ENCODE measurements at places on chromosomes 3 and 15.

GRCh38 chr3:6177417-6177816, 683.5 kb upstream of the GRM7 start:
- no peak for DNase-seq

DNA sequence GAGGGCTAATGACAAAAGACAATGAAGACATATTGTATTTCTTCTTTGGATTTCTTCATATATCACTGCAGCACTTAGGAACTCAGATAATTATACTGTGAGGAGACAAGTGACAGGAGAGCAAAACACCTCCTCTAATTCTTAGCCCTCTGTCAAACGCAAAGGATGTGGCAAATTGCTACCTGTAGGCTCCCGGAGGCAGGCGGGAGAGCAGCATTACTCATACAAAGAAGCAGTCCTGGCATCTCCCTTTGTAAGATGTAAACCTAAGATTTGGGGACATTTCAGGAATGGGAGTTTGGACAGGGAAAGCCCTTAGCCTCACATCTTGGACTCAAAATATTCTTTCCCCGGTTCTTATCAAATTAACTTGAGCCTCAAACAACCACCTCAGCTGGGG, 460.8 kb downstream of the SOX2 start:
- DNase-seq: no peak

GRCh38 chr3:141100531-141101320, 49.6 kb downstream of the SPSB4 start:
- no peak for DNase-seq

DNA sequence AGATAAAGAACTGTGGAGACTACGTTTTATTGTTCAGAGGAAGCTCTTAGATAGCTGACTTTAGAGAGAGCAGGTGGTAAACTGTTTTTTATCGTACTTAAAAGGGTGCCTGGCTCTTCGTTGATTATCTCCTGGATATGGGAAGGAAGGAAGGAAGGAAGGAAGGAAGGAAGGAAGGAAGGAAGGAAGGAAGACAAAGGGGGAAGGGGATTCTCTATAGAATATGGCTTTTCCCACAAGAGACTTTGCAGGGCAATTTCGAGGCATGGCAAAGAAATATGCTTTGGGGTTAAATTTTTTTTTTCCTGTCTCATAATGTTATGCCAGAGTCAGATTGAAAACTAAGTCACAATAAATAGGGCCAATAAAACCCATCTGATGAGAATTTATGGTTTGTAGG, 271.9 kb upstream of the POU1F1 start:
- DNase-seq: no peak

DNA sequence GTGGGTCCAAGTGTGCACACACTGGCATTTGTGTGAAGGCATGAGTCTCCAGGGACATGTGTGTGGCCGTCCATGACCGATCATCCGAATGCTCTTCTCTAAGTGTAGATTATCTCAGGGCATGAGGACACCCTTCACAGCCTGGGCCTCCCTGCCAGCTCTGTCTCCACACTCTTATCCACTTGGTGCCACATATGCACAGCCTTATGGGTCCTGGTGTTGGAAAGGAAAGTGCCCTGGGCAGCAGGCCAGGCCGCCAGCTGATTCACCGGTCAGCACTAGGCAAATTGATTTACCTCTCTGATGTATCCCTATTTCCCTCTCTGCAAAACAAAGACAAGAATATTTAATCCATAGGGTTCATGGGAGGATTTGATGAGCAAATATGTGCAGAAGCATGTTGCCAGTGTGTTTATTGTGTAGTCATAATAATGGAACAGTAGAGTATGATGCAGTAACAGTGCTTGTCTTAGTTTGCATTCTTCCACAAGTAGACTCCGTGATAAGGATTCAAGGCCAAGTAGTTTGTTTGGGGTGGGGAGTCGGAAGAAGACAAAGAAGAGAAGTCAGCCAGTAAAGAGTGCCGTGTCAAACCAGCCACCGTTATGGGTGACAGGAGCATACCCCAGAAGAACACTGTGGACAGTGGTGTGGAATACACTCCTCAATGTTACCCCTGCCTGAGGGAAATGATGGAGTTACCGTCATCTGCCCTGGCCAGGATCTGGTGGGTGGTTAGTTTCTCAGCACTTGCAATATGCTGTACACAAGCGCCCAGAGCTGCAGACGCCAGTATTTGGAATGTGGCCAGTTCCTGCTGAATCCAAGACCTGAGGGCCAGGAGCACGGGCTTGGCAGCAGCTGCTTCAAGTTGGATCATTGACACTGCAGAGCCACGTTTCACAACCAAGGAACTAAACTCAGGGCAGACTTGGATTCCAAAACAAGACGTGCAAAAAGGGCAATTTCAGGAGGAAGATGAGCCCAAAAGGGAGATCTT, 85.1 kb downstream of the MTHFS start:
- DNase-seq: peak; percentile 88

GRCh38 chr3:170507063-170507462, 78.8 kb downstream of the SLC7A14 start:
- no peak for DNase-seq

DNA sequence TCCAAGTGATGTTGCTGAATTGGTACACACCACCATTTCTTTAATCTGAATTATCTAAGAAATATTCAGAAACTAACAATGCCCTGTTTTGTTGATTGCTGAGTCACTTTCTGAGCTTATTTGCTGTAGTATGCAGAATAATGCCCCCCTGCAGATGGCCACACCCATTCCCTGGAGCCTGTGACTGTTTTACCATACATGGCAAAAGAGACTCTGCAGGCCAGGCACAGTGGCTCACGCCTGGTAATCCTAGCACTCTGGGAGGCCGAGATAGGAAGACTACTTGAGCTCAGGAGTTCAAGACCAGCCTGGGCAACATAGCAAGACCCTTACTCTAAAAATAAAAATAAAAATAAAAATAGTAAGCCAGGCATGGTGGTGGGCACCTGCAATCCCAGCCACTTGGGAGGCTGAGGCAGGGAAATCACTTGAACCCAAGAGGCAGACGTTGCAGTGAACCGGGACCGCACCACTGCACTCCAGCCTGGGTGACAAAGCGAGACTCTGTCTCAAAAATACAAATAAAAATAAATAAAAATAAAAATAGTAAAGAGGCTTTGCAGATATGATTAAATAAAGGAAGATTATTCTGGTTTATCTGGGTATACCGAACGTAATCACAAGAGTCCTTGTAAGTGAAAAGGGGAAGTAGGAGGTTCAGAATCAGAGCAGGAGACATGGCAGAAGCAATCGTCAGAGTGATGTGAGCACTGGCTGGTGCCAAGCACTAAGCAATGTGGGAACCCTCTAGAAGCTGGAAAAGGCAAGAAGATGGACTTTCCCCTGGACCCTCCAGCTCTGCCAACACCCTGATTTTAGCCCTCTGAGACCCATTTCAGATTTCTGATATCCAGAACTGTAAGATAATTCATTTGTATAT, 19.0 kb downstream of the PCYT1A start:
- DNase-seq: peak; percentile 81

GRCh38 chr15:56944485-56944884, 26.0 kb downstream of the TCF12 start:
- DNase-seq: no peak

DNA sequence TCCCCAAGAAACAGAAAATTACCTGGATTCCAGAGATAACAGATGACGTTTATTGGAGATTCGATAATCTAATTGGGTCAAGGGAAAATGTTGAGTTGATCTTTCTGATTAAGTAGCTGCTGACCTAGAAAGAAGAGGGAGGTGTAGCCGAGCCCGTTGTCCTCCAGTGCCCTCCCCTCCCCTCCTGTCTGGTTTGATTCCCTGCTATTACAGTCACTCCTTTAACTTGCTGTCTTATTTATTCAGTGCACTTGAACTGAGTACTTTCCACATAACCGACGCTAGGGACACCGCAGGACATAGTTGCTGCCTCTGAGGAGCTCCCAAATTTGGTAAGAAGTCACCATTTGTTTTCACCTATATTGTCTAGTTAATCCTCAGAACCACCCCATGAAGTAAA, 103.7 kb downstream of the AQP9 start:
- DNase-seq: no peak

Data from amniotic epithelial cell (primary cell).